NCI-H1105 (cell line): ENCODE measurements at places on chromosomes 4 and X.

GRCh38 chrX:15860921-15861320 lies 6.3 kb upstream of the AP1S2 start:
- no peak for DNase-seq

GRCh38 chr4:82753725-82754410 lies 44.7 kb downstream of the SCD5 start:
- DNase-seq: no peak

- DNase-seq: no peak
Observed at GRCh38 chr4:165016971-165017370, 14.8 kb upstream of the TRIM60 start.

DNA sequence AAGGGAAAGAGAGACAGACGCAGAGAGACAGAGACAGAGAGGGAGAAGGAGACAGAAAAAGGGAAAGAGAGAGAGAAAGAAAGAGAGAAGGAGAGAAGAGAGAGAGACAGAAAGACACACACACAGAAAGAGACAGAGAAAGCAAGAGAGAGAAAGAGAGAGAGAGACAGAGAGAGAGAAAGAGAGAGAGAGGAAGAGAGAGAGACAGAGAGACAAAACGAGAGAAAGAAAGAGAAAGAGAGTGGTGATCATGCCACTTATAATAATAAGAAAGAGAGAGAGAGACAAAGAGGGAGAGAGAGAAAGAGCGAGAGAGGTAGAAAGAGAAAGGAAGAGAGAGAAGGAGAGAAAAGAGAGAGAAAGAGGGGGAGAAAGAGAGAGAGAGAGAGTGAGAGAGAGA lies 51.4 kb downstream of the SHOX start:
- DNase-seq: no peak

- peak; percentile 63 for DNase-seq
Observed at GRCh38 chrX:121336831-121337421, 289.5 kb downstream of the GLUD2 start.
